ENCODE measurements at places on chromosomes 3 and 15.

- no peak for DNase-seq
These were observed 16.5 kb upstream of the SKOR1 start for GRCh38 chr15:67808821-67809220.

- no peak for DNase-seq
These were observed 12.1 kb downstream of the EPHB1 start for GRCh38 chr3:134807189-134807588.

GRCh38 chr3:146071632-146072031, 89.4 kb downstream of the PLOD2 start:
- DNase-seq: no peak

GRCh38 chr3:138360869-138361525, 12.6 kb downstream of the MRAS start:
- DNase-seq: no peak

DNA sequence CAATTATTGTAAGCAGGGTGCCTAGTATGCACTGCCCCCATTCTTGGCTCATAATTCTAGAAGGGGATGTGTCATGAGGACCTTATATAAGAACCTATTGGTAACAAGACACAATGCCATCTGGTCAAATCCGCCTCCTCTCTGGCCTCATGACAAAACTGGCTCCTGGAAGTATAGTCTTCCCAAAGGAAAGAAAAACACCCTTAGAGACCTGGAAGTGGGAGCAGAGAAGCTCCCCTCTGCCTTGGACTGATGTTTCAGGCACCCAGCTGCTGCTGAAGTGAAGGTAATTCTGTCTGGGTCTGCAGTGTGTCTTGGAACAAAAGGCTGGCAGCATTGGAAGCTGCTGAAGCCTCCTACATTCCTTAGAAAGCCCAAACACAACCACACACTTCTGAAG, 107.2 kb upstream of the CLSTN2 start:
- peak; percentile 24 for DNase-seq

GRCh38 chr3:66518126-66518525, 17.3 kb upstream of the LRIG1 start:
- no peak for DNase-seq

GRCh38 chr3:8488877-8489276, 12.7 kb upstream of the LMCD1 start:
- no peak for DNase-seq
